Karpas-422 (cell line): ENCODE measurements at places on chromosomes 4 and X.

GRCh38 chrX:17547658-17548057 is 172.7 kb downstream of the NHS start:
- H3K4me1 ChIP-seq: no peaks in the 10 kb centered on the region
- no peak overlapping the region for H3K27ac ChIP-seq
- H3K27me3 ChIP-seq: no peaks in the 10 kb centered on the region
- H3K36me3 ChIP-seq: no peaks in the 10 kb centered on the region
- no peak overlapping the region for H3K4me3 ChIP-seq

DNA sequence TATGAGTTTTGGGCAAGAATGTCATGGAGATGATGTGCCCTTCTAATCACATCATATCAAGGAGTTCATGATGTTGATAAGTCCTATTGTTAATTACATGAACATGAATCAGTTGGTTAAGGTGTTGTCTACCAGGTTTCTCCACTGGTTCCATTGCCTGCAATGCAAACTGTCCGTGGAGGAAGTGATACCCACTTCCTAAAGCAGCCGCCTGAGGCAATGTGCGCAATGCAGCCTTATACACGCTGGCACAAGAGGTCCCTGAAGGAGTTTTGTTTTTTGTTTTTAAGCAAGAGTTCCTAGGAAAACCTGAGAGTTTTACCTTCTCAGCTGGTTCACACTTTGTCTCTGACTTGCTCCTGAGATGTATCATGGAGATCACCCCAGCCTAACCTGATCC is 5.9 kb upstream of the GPKOW start:
- no peak overlapping the region for H3K27ac ChIP-seq
- no peaks in the 10 kb centered on the region for H3K4me1 ChIP-seq
- no peaks in the 10 kb centered on the region for H3K36me3 ChIP-seq
- no peaks in the 10 kb centered on the region for H3K27me3 ChIP-seq
- DNase-seq: no peak

- H3K27ac ChIP-seq: no peak overlapping the region
- no peaks in the 10 kb centered on the region for H3K36me3 ChIP-seq
Measured at GRCh38 chr4:143458966-143459365, 54.5 kb upstream of the SMARCA5 start.

DNA sequence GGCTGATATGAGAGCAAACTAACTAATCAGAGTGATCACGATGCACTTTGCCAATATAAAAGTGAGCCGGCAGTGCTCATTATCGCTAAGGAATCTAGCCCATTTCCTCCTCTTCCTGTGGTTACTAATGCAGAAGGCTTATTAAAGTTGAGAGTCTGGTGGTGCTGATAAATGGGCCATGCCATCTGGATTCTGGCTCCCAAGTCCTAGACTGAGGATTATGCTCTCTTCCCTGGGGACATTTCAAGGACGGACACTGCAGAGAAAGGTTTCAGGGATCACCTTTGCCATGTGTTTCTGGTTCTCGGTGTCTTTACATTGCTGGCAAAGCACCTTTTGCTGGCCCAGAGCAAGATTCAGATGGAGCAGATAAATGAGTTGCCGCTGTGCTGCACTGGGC is 85.3 kb downstream of the RTL5 start:
- H3K36me3 ChIP-seq: no peaks in the 10 kb centered on the region
- no peak overlapping the region for H3K27ac ChIP-seq
- no peak for DNase-seq
- no peak overlapping the region for H3K4me3 ChIP-seq
- no peaks in the 10 kb centered on the region for H3K4me1 ChIP-seq
- H3K27me3 ChIP-seq: no peaks in the 10 kb centered on the region

DNA sequence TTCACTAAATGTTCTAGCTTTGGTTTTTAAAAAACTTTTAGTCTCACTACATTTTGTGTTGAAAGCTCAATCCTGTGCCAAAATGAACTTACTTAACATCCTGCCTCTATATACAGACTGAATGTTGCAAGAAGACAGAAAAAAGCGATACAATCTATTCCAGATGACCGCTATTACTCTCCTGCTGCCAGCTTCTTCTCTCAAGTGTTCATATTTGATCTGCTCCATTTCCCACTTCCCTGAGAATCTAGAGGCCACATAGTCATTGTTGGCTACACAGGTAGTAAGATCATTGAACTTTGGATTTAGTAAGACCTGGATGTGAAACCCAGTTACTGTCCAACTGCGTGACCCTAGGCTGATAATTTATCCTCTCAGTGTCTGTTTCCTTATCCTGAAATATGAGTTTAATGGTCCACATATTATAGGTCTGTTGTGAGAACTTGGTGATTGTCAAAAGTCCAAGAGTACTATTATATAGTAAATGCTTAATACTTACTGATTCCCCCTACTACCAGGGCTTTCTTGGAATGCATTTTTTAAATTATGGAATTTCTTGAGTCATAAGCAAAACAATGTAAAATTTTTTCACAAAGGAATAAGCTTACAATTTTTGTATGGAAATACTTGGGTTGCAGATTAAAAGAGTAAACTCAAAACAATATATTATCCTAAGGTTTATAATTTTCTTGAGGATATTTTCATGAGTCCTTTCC is 976.8 kb upstream of the ADGRL3 start:
- no peak for DNase-seq
- no peak overlapping the region for H3K4me3 ChIP-seq
- no peak overlapping the region for H3K27ac ChIP-seq

DNA sequence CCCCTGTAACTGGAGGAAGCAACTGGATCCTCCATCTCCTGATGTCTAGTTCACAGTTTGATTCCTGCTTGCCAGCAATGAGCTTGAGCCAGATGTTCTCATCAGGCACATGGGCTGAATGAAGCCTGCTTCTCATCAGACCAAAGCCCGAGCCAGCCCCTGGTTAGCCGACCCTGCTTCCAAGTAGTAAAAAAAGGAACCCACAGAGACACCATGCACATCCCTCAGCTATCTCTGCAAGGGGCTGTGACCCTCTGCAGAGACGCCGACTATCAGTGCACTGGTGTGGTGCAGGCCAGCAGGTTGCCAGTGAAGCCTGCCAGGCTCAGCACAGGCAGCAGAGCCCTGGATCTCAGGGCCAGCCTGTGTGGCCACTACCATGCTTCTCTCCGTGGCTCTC is 2.8 kb downstream of the DCTD start:
- no peak for DNase-seq
- no peak overlapping the region for H3K27ac ChIP-seq
- no peaks in the 10 kb centered on the region for H3K36me3 ChIP-seq
- H3K4me1 ChIP-seq: peaks cover 14% of the 10 kb centered on the region
- H3K4me3 ChIP-seq: no peak overlapping the region
- no peaks in the 10 kb centered on the region for H3K27me3 ChIP-seq
